HT1080 (cell line): ENCODE measurements at places on chromosomes 5 and 9. TPM values are rescaled to one million over a fixed set of nuclear protein-coding genes. Genes with fewer than 3 reads are reported as not detected.

GSN gene
- total RNA-seq, result 66.5 and 75.8 TPM in 2 replicates

RANBP17 gene
- 4.7 and 8.4 TPM in 2 replicates for total RNA-seq

IFNE gene
- 0.43 and 0.94 TPM in 2 replicates for total RNA-seq

GARIN3 gene
- total RNA-seq, result not detected in 2 replicates

RGS7BP gene
- total RNA-seq, result not detected in 2 replicates

CNTNAP3B gene
- 4.1 and 4.9 TPM in 2 replicates for total RNA-seq

PCDHGB3 gene
- total RNA-seq, result 0.80 and 1.5 TPM in 2 replicates

DNA sequence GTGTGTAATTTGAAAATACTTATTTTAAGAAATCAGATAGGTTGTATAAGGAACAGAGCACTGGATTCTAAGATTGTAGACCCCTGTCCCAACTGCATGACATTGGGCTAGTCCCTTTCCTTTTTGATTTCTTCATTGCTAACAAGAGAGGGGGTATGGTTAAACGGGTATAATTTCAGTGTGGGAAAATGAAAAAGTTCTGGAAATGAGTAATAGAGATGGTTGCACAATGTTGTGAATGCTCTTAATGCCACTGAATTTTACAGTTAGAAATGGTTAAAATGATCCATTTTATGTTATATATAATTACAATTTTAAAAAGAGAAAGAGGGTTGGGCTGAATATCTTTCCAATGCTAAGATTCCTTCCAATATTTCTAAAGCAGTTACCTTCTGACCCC, 103.3 kb upstream of the LHFPL2 start:
- no peak for DNase-seq

DNA sequence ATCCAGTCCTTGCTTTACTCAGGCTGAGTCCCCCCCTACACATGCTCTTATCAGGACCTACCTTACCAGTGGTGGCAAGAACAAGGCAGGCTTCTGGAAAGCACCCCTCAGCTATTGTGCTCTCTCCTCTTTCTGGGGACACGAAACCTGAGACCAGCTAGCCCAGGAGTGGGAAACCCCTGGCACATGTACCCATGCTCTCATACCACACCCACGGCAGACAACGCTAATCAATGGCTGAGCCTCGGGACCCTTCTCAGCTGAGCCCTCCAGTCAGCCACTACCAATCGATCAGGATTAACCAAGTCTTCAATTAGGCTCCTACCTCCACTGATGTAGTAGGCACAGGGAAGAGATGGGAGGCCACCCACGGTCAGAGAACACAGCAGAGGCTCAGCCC, 65.1 kb downstream of the VAV2 start:
- no peak for DNase-seq

DNA sequence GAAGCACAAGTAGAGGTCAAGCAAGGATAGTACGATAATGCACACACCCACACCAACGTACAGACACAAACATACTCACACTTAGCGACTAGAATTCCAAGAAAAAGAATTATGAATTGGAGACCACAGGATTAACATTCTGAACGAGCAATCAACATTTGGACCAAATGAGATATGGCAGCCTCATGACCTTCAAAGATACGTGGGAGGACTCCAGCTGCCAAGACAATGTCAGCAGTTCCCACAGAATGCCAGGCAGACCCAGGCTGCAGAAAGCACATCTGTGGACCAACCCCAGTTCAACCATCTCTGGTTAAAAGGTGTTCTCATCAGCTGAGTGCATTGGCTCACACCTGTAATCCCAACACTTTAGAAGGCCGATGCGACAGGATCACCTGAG, 187.6 kb upstream of the GRAMD2B start:
- DNase-seq, result no peak

- DNase-seq, result no peak
Observed at GRCh38 chr9:19358701-19359100, 21.3 kb downstream of the RPS6 start.

DNA sequence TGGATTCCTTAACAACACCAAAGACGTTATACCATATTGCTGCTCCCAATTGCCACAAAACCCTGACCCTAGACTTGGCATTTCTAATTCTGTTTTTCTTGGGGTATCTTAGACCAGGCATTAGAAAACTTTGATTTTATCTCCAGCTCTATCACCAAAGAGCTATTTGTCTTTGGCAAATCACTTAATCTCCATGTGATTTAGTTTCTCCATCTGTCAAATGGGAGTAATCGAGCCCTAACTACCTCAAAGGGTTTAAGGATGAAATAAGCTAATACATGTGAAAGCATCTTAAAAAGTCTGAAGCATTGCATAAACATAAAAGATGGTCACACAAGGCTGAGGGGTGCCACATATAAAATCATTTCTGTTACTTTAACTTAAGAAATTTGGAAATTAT, 60.6 kb downstream of the FYB1 start:
- no peak for DNase-seq

DNA sequence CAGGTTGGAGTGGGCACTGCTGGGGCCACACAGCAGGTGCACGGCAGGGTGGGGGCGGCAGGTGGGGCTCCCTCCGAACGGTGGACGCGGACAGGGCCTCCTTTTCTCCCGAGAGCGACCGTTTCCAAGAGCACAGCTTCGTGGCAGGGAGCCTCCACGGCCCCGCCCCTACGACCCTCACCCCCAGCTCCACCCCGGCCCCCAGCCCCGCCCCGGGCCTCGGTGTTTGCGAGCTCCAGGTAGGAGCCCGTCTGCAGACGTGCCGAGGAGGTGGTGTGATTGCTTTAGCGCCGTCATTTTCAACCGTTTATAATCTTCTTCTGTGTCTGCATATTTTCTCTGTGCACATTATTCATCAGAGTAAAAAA, 8.8 kb downstream of the GRIN1 start:
- DNase-seq, result no peak

DNA sequence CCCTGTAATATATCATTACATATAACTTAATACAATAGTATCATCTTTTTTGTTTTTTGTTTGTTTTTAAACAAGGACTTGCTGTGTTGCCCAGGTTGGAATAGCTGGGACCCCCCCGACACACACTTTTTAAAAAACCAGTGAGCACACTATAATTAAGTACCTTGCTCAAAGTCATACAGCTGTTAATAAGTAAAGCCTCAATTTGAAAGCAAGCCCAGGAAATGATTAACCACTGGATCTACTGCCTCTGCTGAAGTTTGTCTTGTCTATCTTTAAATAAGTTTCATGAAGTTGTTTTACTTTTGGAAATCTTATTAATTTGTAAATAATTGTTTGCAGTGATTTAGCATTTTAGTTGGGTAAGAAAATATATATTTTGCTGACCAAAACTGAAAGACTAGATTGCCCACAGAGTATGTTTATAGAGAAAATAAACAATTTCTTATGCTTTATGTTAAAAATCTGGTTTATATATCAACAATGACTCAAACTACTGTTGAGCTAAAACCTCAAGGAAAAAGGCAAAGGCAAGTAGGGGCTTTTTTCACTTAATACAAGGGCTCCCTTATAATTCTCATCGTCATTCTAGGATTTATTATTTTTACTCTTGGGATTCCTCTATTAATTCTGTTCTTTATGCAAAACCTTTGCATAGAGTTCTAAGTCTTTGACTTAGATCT, 5.8 kb upstream of the CARNMT1 start:
- no peak for DNase-seq

GRCh38 chr5:125085797-125086505, 339.5 kb upstream of the ZNF608 start:
- no peak for DNase-seq

DNA sequence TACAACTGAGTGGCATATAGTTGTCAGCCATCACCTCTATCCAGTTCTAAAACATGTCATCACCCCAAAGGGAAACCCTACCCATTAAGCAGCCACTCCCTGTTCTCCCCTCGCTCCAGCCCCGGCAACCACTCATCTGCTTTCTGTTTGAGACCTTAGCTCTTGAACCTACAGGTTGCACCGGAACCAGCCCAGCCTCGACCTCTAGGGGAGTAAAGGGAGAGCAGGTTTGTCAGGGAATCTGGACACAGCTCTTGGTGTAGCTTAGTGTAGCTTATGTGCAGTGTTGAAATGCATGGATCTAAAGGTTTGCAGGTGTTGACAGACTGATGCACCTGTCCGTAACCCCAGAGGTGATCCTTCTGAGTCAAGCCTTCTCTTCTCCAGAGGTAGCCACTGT, 30.0 kb downstream of the NEURL1B start:
- no peak for DNase-seq

- DNase-seq, result no peak
Observed at GRCh38 chr9:125844611-125845010, 97.4 kb downstream of the PBX3 start.

DNA sequence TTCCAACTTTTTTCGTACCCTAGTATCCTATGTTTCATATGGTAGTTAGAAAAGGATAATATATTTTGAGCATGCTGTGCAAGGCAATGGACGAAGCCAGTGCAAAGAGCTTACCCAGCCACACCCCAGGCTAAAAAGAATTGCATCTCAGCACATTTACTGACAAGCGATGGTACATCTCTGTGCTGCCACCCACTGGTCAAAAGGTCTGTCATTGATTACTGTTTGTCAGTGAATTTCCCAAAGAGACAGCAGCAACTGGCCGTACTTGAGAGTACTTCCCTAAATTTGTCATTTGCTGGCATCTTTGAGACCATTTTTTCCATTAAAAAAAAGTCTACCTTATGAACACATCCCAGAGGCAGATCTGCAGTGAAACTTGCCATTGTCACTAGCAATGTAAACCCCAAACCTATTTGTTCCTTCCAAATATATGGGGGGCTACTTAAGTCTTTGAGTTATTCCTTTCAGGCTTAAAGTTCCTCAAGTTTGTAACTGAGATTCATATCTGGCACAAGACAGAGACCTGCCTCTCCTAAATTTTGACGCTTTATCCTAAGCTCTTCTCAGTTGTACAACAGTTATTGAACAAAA, 184.3 kb downstream of the CTNND2 start:
- DNase-seq, result peak; percentile 61

DNA sequence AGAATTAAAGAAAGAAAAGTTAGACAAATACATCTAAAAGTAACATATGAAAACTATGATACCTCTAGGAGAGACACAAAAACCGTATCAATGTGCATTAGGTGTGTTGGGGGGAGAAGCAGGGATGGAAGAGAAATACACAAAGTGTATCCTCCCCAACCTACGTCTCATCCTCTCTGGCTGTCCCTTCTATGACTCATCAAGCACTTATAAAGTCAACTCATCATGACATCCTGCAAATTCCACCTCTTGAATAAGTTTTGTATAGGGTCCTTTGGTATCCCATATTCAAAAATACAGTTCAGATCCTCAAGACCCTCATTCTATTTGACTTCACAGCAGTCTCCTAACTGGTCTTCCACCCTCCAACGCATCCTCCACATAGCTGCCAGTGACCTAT, 917.6 kb upstream of the DMAC1 start:
- peak; percentile 64 for DNase-seq

- no peak for DNase-seq
Observed at GRCh38 chr9:87245271-87245670, 252.4 kb upstream of the DAPK1 start.

GRCh38 chr5:392431-392988, 50.5 kb upstream of the EXOC3 start:
- DNase-seq, result peak; percentile 40
